Left lung (tissue), 14 donors: ENCODE measurements at places on chromosomes 7 and 10. TPM values are rescaled to one million over a fixed set of nuclear protein-coding genes. Genes with fewer than 3 reads are reported as not detected.

DNA sequence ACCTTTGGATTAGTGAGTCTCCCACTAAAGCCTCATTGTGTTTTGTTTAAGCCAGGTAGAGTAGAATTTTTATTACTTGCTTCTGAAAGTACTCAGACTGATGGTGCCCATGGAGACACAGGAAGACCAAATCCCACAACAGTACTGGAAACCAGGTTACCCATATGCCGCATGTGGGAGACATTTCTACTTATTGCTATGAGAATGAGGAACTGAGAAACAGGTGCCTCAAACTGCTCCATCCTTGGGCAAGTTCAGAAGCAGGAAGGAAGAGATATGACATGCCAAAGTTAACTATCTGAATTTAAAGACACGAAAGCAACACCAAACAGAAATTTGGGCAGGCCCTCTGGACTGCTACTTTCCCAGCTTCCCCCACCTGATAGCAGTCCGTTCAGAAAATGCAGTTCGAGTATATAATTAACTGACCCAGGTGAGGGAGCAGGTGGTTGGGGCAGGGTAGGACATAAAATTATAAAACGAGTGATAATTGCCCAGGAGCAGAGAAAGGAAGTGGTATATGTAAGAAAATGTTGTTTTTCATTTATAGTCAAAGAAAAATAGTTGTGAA, 382.3 kb upstream of the MTPN start:
- DNase-seq = no peak

Gene HOXA5
- 81.7 TPM for polyA plus RNA-seq

DNA sequence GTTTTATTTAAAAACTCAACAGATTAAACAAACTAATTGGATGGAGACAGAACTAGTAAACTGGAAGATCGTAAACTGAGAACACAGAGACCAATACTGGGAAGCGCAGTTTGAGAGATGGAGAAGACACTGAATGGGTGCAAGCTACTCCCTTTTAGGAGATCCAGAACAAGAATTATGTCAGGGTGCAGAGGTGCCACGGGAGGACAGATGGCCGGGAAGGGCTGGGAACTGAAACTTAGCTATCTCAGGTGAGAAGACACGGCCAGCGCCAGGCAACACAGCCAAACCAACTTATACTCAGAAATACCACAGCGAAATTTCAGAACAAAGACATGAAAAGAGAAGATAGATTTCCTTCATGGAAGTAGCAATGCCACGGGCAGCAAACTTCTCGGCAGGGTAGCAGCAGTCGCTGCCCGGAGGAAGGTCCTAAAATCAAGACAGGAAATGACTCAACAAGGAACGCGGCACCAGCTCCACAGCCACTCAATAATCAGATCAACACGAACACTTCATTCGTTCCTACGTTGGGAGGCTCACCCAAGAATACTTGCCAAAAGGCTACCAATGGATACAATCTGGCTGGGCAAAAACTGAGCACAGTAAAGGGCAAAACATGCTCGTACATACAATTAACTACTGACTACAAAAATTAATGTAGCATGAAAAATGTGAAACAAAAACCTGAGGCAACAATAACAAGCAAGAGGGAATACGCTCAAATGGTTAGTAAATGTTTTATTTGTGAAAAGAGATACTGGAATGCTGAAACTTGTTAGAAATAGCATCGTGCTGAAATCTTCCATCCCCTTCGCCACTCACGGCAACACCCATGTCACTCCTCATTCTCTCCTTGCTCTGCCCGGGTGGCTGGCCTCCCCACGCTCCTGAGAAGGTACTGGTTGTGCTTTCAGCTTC, 2.2 kb upstream of the LRRC27 start:
- no peak for DNase-seq

GRCh38 chr10:131843881-131844284, 56.9 kb upstream of the PPP2R2D start:
- peak; percentile 14 for DNase-seq

GRCh38 chr10:18666810-18667209, 7.6 kb downstream of the ARL5B start:
- DNase-seq = no peak

GRCh38 chr7:79786187-79786586, 332.7 kb upstream of the MAGI2 start:
- no peak for DNase-seq

Gene PAPOLB
- 0.07 TPM for polyA plus RNA-seq

DNA sequence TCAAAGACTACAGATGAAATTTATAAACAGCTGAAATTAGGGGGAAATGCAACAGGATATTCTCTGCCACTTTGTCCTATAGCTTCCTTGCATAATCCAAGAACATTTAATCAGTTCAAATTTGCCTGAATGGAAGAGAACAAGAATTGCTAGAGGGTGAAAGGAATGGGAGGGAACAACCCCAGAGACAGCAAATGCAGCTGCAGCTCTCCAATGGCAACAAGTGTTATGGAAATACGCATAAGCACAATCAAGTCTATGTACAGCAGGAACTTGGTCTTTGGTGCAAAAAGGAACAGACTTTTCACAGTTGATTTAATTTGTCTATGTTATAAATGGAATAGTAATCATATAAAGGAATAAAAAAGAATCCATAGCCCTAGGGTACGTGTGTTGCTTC, 269.0 kb upstream of the ETV1 start:
- DNase-seq = no peak

GRCh38 chr7:29217113-29217512, 22.5 kb downstream of the CHN2 start:
- DNase-seq = no peak

- DNase-seq = no peak
Observed at GRCh38 chr7:148930335-148930734, 46.2 kb upstream of the EZH2 start.

DNA sequence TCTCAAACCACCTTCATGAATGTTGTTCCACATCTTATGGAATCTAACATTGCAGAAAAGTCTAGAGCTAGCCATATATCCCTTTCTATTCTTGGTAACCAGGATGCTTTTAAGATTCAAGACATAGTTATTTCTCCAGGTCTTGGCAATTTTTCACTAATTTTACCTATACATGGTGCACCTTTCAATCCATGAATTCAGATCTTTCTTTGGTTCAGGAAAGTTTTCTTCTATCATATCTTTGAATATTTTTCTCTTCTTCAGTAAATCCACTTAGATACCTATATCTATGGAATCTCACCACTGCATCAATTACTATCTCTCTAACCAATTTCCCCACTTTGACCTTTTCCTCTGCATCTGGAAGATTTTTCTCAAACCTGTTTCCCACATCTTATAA, 77.4 kb downstream of the PRLHR start:
- DNase-seq = no peak

DNA sequence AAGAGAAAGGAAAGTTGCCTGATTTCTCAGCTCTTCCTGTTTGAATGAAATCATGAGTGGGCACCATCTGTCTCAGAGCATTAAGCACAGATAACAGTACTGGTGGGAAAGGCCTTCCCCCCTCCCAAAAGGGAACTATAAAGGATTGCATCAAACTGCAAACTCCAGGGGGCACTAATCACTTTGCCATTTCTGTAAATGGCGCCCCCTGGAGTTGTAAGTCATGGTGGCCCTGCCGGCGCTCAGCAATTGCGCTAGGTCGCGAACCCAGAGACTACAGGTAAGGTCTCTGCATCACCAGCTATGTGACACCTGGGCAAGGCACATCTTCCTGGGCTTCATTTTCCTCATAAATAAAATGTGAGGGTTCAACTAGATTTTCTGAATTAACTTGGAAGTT, 11.1 kb downstream of the LRRC4 start:
- DNase-seq = no peak

DNA sequence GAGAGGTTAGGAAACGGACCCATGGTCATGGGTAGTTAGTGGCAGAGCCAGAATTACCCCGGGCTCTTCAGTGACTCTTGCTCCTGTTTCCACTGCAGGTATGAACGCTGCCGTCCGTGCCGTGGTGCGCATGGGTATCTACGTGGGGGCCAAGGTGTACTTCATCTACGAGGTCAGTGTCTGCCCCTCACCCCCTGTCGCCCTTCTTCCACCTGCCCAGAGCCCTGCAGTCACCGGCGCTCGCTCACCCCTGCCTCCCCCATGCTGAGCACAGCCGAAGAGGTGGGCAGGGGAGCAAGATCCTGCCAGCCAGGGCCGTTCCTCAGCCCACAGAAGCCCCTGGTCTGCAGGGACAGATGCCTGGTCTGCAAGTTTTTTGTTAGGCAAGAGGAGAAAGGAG, 14.9 kb downstream of the PFKP start:
- no peak for DNase-seq

DNA sequence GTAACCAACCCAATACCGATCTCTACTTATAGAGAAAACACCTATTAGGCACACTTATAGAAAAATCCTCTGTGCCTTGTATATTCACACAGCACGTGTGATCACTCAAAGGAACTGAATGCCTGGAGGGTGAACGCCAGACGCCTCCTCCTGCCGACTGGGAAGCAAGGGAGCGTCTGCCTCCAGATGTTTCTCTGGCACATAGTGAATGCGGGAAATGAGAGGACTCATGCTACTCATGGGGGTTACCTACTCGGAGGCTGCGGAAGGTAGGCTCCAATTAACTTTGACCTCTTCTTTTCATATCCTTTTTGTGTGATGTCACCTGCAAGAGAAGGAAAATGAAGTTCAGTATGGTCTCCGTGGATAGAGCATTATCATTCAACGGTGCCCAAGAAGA, 203.3 kb downstream of the DIP2C start:
- DNase-seq = no peak

DNA sequence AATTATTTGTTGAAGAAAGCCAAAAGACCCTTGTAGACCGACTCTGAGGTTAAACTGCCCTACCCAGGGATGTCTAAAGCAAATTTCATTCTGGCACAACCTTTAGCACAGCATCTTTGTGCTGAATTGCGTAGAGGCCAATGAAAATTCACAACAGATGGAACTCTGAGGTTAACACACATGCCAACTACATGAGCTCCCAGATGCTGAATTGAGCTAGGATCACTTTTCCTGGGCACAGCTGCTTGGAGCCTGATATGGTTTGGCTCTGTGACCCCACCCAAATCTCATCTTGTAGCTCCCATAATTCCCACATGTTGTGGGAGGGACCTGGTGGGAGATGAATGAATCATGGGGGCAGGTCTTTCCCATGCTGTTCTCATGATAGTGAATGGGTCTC, 158.0 kb upstream of the PTN start:
- no peak for DNase-seq

Gene PTPRN2
- polyA plus RNA-seq = 7.8 TPM

- no peak for DNase-seq
Observed at GRCh38 chr10:132322586-132323048, 9.4 kb upstream of the LRRC27 start.

DNA sequence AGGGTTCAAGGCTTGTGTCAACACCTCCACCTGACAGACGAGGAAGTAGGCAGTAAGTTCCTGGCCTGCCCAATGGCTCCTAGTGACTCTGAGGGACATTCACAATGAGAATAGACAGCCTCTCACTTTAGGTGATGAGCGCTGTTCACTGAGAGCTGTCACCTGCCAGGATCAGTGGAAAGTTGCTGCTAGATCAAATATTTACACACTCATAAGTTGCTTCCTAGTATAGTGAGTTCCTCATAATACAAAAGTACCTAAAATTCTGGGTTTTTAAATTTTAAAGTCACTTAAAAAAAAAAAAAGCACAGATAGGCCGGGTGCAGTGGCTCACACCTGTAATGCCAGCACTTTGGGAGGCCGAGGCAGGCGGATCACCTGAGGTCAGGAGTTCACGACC, 320.8 kb downstream of the PRPF18 start:
- DNase-seq = no peak

Gene TMEM225B
- polyA plus RNA-seq = 1.8 TPM

- DNase-seq = no peak
Observed at GRCh38 chr7:143495851-143496250, 18.2 kb downstream of the TAS2R41 start.

GRCh38 chr10:111725050-111725449, 458.5 kb downstream of the GPAM start:
- no peak for DNase-seq

GRCh38 chr10:115624448-115624847, 531.3 kb downstream of the ATRNL1 start:
- DNase-seq = no peak

Gene AKR1E2
- 8.5 TPM for polyA plus RNA-seq

DNA sequence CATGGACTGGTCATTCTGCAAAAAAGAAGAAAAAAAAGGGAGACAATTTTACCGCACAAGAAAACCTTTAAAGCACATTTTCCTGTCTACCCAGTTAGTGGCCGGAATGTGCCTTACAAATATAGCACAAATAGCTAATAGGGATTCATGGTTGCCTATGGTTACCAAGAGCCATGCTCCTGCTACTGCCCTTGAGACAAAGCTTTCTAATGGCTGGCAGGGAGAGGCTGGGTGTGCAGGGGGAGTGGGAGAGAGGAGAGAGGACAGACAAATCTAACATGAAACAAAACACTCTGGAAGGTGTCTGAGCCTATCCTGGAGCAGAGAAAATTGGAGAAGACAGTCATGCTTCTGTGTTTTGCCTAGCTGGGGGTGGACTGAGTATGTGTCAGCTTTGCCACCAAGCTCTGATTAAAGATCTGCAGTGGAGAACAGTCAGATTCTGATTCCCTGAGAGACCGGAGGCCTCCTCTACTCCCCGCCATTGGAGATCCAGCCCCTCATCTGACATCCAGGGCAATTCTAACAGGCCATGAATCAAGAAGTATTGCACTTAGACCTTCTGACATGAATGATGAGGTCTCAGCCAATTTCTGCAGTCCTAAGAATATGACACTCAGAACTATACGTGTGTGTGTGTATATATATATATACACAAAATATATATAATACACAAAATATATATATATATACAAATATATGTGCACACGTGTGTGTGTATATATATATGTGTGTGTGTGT, 80.2 kb downstream of the PRTFDC1 start:
- no peak for DNase-seq

DNA sequence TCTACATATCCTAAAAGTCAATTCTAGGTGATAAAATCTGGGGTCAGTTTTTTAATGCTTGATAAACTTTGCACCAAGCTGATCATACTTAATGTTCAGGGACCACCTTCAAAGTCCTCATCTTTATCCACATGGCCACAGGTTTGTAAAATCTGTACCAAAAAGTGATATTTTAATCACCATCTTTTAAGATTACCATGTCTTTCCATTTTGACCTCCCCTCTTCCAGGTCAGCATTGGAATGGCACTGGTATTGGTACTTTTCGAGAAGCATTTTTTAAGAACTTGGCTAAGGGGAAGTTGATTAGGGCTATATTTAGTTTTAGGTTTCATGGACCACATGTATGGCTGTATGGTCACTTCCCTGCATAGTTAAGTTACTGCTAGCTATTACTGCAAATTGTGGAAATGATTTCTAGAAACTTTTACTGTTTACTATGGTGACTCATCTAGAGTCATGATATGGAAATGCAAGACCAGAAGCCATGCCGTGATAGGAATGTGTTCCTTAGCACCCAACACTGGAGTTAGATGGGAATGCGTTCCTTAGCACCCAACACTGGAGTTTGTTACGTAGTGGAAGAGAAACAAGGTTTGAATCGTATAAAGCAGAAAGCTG, 50.8 kb upstream of the ABLIM1 start:
- DNase-seq = no peak

- DNase-seq = peak; percentile 73
Observed at GRCh38 chr10:84424731-84425167, 96.4 kb downstream of the CCSER2 start.

- no peak for DNase-seq
Observed at GRCh38 chr7:151637781-151638261, 118.1 kb upstream of the RHEB start.

- DNase-seq = no peak
Observed at GRCh38 chr7:98836811-98837629, 32.8 kb downstream of the TMEM130 start.

Gene AKR1C2
- 3.2 TPM for polyA plus RNA-seq
